SJSA1 (cell line): ENCODE measurements at places on chromosomes 6 and 20.

DNA sequence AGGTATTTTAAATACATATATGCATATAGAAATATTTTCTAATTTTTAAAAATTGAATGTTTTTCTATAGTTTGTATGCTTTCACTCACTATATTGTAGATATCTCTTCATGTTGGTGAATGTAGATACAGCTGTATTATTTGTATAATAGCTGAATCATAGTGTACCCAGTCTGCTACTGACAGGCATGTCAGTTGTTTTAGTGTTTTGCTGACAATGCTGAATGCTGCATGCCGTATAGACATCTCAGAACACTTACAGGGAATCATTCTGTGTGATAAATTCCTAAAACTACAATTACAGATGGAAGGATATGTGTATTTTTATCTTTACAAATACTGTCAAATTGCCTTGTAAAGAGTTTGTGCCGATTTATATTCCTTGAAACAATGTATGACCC, 175.4 kb downstream of the SIM1 start:
- peaks cover 24% of the 10 kb centered on the region for H3K4me1 ChIP-seq
- no peak for DNase-seq
- no peaks in the 10 kb centered on the region for H3K27me3 ChIP-seq
- H3K36me3 ChIP-seq: no peaks in the 10 kb centered on the region

GRCh38 chr20:20366876-20367574, 879 bp upstream of the INSM1 start:
- no peak for DNase-seq
- H3K36me3 ChIP-seq: no peaks in the 10 kb centered on the region
- no peak overlapping the region for H3K27ac ChIP-seq
- peaks cover 67% of the 10 kb centered on the region for H3K27me3 ChIP-seq

DNA sequence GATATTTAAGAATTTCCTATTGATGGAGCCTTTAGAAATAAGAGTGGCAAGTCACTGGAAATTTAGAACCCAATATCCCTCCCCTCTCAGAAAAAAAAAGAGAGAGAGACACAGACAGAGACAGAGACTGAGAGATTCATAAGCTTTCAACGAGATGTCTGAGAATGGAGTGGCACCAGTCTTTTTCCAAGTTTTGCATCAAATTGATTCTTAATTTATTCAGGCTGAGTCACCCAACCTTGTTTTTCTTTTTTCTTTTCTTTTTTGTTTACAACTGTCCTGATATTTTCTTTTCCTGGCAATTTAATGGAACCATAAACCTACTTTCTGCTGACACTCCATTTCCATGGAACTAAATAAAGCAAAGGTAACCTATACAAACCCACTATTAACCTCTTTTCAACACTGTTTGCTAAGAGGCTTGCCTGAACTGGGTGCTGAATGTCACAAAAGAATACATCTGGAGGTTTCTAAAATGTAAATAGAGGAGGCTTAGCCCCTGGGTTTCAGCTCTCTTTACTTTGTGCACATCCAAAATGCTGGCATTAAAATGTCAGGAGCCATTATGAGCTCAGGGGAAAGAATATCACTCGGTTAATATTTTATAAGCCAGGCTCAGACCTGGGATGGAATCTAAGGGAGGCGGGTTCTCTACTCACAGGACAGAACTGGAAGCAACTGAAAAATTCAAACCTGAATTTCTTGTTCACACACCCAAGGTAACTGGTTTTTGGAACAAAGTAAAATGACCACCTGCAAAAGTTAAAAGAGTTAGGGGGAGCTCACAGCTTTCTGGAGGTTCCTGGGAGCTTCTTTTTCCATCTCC, 100.8 kb downstream of the BFSP1 start:
- no peaks in the 10 kb centered on the region for H3K36me3 ChIP-seq
- H3K27me3 ChIP-seq: peaks cover 16% of the 10 kb centered on the region
- H3K4me1 ChIP-seq: no peaks in the 10 kb centered on the region
- DNase-seq: no peak
- H3K4me3 ChIP-seq: no peak overlapping the region

- H3K36me3 ChIP-seq: no peaks in the 10 kb centered on the region
- H3K27ac ChIP-seq: no peak overlapping the region
- H3K27me3 ChIP-seq: no peaks in the 10 kb centered on the region
- no peaks in the 10 kb centered on the region for H3K4me1 ChIP-seq
Observed at GRCh38 chr6:160424256-160424655, 76.1 kb downstream of the SLC22A3 start.

DNA sequence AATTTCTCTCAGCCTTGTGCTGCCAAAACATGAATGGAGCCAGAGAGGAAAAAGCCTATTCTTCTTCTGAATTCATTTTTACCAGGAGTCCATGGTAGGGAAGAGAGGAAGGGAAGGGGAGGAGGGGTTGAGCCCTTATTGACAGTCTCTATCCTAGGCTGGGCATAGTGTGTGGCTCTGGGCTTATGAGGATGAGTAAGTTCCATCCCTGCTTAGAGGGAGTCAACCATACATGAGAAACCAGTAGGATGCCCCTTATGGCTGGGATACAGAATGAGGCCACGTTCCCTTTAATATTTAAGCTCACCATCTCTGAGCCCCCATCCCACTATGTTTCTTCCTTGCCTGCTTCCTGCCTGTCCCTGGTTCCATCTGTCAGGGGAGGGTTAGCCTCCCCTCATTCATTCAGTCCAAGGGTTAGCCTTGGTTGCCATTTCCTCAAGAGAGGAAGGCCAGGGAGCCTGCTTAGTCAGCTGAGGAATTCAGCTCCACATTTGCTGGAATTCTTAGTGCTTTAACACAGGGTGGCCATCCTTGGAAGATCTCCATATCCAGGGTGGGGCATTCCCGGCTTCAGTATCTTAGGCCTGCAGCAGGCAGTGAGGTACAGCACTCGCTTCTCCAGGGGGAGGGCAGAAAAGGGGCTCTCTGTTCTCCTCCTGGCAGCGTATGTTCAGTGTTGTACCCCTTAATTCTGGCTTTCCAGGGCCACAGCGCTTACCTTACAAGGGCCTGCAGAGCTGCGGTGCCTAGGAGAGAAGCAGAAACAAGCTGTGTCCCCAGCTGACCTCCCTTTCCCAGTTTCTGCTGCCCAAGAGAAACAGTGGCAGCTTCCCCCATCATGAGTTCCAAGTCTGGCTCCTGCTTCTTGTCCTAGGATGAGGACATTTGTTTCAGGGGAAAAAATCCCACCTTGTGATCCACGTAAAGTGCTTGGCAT, 12.5 kb downstream of the SIRT5 start:
- H3K36me3 ChIP-seq: no peaks in the 10 kb centered on the region
- no peak overlapping the region for H3K4me3 ChIP-seq
- no peak for DNase-seq
- no peak overlapping the region for H3K27ac ChIP-seq
- H3K27me3 ChIP-seq: no peaks in the 10 kb centered on the region

- no peaks in the 10 kb centered on the region for H3K36me3 ChIP-seq
- no peak overlapping the region for H3K27ac ChIP-seq
- H3K4me3 ChIP-seq: no peak overlapping the region
- no peaks in the 10 kb centered on the region for H3K27me3 ChIP-seq
- DNase-seq: no peak
Observed at GRCh38 chr6:98985391-98985790, 37.6 kb upstream of the FBXL4 start.

- no peak overlapping the region for H3K27ac ChIP-seq
- H3K4me1 ChIP-seq: no peaks in the 10 kb centered on the region
- no peak overlapping the region for H3K4me3 ChIP-seq
Observed at GRCh38 chr6:65064844-65065243, 642.2 kb downstream of the EYS start.

GRCh38 chr20:61082720-61083119, 169.3 kb upstream of the CDH4 start:
- H3K27me3 ChIP-seq: no peaks in the 10 kb centered on the region
- DNase-seq: no peak

- no peaks in the 10 kb centered on the region for H3K36me3 ChIP-seq
- DNase-seq: no peak
- no peak overlapping the region for H3K27ac ChIP-seq
- H3K4me3 ChIP-seq: no peak overlapping the region
- peaks cover 16% of the 10 kb centered on the region for H3K27me3 ChIP-seq
- H3K4me1 ChIP-seq: no peaks in the 10 kb centered on the region
Observed at GRCh38 chr20:58215116-58215515, 13.3 kb downstream of the ANKRD60 start.

DNA sequence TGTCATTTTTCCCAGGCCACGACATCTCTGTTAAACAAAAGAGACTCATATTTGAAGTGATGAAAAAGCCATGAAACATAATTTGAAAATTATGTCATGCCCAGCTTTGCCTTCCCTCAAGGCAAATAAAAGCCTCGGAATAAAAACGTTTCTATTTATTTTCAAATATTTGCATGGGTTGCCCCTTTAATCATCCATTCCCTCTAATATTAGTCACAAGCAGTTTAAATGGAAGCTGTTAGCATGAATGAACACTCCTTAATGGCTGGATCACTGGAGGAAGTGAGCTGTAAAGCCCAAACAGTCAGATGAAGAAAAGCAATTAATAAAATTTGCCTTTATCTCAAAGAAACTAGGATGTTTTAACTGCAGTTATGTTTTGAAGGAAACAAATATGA, 69.3 kb upstream of the STMND1 start:
- no peaks in the 10 kb centered on the region for H3K36me3 ChIP-seq
- no peak for DNase-seq
- peaks cover 17% of the 10 kb centered on the region for H3K4me1 ChIP-seq
- no peak overlapping the region for H3K4me3 ChIP-seq
- H3K27ac ChIP-seq: peak overlapping the region; percentile 83

DNA sequence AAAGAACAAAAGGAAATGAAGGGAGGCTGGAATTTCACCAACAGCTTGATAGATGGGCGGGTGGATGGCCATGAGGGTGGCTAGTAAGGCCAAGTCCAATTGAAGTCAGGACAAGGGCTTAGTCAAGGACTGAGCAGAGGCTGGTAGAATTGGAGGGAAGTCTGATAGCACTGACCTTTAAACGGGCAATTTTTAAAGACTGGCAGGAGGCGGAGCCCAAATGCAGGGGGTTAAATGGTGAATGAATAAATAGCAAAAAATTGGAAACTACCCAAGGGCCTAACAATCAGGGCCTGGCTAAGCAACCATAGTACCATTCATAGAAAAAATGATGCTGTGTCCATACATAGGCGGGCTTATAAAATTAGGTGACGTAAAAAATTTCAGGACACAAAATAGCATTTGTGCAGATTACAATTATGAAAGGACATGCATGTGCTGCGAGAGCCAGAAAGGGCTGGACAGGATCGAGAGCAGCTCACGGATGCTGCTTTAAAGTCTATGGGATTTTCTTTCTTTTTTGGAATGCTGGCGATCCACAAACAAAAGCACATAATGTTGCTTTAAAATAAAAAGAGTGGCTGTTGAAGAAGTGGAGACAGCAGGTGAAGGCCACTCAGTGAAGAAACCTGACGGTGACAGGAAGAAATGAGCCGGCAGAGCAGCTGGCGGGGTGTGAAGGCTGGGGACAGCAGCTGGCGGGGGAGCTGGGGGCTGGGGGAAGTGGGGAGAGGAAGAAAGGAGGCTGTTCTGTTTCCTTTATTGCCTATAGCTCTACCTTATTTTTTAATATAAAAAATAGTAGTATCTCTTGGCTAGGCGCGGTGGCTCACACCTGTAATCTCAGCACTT, 42.8 kb upstream of the TAF8 start:
- no peaks in the 10 kb centered on the region for H3K27me3 ChIP-seq
- H3K36me3 ChIP-seq: no peaks in the 10 kb centered on the region
- no peak for DNase-seq
- H3K27ac ChIP-seq: no peak overlapping the region
- no peak overlapping the region for H3K4me3 ChIP-seq

GRCh38 chr20:53408691-53409446, 184.8 kb downstream of the ZNF217 start:
- no peak overlapping the region for H3K27ac ChIP-seq
- DNase-seq: no peak
- no peaks in the 10 kb centered on the region for H3K27me3 ChIP-seq
- H3K4me3 ChIP-seq: no peak overlapping the region

DNA sequence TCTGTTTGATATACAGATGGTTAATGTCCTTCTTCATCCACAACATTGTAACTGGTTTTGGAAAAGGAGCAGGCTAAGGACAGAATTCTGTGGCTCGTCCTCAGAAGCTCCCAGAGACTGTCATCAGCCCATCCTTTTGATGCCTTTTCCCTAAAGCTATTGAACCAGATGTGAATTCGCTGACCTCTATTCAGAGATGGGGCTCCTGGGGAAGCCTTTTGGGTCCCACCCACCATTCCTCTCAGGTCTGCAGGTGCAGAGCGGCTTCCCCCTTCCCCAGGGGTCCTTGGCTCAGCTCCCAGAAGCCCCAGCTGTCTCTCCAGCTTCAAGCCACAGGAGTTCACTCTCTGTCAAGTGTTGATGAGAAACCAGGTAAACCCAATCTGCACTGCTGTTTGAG, 191.7 kb downstream of the SMOC2 start:
- no peak overlapping the region for H3K4me3 ChIP-seq
- H3K36me3 ChIP-seq: no peaks in the 10 kb centered on the region
- no peak for DNase-seq
- H3K27ac ChIP-seq: no peak overlapping the region
- H3K4me1 ChIP-seq: no peaks in the 10 kb centered on the region

- H3K4me3 ChIP-seq: no peak overlapping the region
- H3K36me3 ChIP-seq: no peaks in the 10 kb centered on the region
- no peaks in the 10 kb centered on the region; the same call in 1 of the 2 replicates for H3K27me3 ChIP-seq
- peaks cover 5% of the 10 kb centered on the region for H3K4me1 ChIP-seq
Observed at GRCh38 chr6:25042536-25042935, 106.8 kb upstream of the RIPOR2 start.

GRCh38 chr6:2900821-2901644, 2.1 kb downstream of the SERPINB9 start:
- H3K27ac ChIP-seq: no peak overlapping the region
- no peak overlapping the region for H3K4me3 ChIP-seq
- H3K36me3 ChIP-seq: 0 out of 2 replicates have a peak, but pooled peaks cover 2% of the 10 kb centered on the region
- H3K4me1 ChIP-seq: peaks cover 16% of the 10 kb centered on the region
- H3K27me3 ChIP-seq: no peaks in the 10 kb centered on the region

DNA sequence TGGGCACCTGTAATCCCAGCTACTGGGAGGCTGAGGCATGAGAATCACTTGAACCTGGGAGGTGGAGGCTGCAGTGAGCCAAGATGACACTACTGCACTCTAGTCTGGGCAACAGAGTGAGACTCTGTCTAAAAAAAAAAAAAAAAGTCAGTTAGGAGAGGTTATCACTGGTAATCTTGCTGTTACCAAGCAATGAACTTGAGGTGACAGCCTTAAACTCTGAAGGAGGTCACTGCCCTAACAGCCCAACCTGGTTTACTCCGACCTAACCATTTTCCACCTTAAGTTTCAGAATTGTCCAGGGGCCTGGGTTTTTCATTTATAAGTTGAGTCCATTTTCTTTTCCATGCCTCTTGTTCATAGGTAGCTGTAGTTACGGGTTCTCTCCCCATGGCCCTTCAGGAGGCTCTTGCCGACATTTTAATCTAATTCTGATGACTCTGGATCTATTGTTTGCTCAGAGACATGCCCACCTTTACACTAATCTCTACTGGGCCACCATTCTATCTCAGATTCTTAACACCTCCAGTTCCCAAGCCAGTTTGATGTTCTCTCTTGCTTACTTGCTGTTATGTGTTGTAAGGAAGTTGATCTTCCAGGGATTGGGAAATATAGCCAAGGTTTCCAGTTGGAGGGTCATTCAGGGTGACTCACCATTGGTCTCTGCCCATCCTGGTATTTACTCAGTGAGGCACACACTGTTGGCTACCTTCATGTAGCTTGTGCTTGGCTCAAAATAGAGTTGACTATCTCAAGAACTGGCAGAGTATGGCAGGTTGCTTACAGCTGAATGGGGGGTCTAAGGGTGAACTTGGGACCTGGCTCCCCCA, 29.1 kb downstream of the SHLD1 start:
- no peaks in the 10 kb centered on the region for H3K4me1 ChIP-seq
- H3K27me3 ChIP-seq: no peaks in the 10 kb centered on the region
- no peak for DNase-seq
